ENCODE measurements at places on chromosomes 5 and 9.

GRCh38 chr9:126454215-126454614 lies 127.6 kb downstream of the MVB12B start:
- no peak for DNase-seq

DNA sequence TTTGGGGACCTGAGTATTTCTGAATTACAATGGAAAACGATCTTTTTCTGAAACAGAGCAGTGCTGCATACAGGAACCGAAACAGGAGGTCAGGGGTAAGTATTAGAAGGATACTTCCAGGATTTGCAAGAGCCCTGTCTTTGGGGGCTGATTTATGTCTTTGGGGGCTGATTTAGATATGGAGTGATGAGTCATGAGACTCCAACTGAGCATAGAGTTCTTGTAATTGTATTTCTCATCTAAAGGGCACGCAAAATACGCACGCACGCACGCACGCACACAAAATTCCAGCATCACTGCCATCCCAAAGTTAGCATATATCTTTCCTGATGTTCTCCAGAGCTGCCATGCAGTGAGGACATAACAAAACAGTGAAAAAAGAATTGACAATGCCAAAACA lies 414.8 kb upstream of the CCNH start:
- no peak for DNase-seq

- DNase-seq = no peak
Observed at GRCh38 chr9:92206488-92206887, 87.0 kb downstream of the IARS1 start.

- peak; percentile 6 for DNase-seq
Observed at GRCh38 chr5:56200971-56201666, 32.0 kb downstream of the ANKRD55 start.
